ENCODE measurements at places on chromosomes 4 and X.

DNA sequence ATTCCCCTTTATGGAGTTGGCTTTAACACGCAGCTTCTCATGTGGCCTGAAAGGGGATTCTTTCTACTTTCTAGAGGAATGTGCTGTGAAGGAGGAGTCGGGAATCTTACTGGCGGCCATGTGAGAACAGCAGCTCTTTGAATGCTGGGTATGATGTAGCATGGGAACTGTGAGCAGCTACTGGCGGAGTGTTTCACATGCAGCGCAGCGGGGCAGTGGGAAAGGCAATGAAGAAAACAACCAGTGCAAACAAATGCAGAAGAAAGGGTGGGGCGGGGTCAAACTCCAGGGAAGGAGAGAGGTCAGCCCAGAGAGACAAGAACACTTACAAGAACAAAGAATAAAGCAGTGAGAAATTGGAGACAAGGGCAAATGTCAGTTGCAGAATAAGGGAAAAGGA lies 363.8 kb upstream of the FTHL17 start:
- DNase-seq = no peak

DNA sequence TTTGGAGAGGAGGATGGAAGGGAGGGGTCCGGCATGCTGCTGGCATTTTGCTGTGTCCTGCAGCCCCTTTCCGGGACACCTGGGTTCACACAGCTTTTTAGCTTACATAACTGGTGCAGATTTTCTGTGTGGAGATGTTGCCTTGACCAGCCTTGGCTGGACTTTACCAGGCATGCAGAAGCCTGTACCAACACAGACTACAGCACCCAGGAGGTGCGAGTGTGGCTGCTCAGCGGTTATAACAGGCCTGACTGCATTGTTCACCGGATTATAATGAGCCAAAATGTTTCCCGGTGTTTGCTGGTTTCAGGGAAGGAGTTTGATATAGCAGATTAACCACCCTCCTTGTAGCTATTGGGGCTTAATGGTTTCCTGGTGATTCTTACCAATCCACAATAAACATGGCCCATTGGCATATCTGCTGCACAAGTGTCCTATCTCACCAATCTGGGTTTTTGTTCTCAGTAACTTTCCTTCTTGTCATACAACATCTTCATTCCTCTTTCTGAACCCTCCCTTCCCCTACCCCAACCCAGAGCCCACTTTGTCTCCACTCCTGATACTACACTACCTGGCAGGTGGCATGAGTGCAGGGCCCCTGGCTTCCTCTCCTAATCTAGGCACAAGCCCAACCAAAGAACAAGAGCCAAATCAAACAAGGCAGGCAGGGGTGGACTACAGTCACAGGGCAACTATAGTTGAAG lies 3.9 kb downstream of the RPL10 start:
- DNase-seq = no peak

DNA sequence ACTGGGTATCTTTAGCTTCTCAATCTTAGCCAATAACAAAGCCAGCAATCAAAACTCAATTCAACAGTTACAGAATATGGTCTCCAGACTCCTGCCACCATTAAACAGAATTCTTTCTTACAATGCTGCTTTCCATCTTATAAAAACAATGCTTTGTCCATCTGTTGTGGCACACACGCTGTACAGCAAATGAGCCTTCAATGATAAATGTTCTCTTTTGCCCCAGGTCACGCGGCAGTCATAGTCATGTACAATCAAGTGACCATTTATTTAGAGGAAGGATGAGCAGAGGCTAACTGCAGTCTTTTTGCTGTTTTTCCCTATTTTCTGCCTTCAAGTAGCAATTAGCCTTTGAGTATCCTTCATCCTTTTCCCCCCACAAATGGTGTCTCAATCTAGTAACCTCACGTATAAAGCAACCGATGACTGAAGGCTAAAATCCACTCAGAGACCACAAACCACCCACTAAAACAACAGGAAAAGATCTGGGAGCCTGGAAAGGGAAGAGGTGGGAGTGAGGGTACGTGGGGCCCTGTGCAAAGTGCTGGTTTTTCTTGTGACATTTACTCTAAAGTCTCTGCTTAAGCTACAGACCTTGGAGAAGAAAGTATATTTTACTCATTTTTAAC lies 24.4 kb downstream of the TRIM2 start:
- no peak for DNase-seq

DNA sequence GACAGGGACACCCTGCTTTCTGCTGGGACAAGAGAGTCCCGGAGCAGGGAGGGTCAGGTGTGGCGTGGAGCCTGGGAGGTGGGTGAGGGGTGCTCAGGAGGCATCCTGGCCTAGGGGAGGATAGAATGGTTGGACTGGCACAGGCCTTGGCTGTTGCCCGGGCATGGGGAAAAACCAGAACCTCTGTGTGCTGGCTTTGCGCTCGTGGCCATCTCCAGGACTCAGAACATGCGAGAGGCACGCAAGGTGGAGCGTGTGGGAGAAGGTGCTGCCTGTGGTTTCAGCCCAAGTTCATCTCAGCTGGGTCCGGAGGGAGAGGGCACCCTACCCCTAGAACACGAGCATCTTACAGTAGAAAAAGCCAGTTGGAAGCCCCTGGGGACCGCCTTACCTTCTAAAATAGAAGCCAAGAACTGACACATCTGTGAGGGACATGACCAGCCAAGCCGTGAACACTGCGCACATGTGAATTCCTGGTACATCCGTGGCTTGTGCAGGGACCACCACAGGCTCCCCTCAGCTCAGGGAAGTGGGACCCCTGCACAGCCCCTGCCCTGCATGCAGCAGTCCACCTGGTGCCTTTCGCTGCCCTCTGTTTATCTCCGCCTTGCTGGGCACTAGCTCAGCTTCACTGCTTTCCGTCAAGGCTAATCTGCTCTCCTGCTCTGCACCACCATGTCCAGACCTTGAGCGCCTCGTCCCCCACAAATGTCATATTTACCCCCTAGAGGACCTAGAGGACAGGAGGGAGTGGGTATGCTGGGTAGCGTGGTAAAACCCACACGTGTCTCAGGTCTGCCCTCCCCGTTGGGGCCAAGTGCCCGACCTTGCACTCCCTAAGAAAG lies 13.5 kb downstream of the MSANTD1 start:
- DNase-seq = no peak

GRCh38 chr4:128823025-128823661 lies 13.6 kb downstream of the JADE1 start:
- no peak for DNase-seq

- no peak for DNase-seq
Measured at GRCh38 chr4:8403976-8404375, 36.5 kb downstream of the ACOX3 start.

- no peak for DNase-seq
Measured at GRCh38 chrX:17553961-17554482, 179.0 kb downstream of the NHS start.

- DNase-seq = no peak
Measured at GRCh38 chrX:40853004-40853815, 117.9 kb upstream of the MED14 start.

GRCh38 chr4:2685541-2685940 lies 70.6 kb downstream of the TNIP2 start:
- DNase-seq = no peak

GRCh38 chr4:48266781-48267180 lies 2.9 kb downstream of the TEC start:
- DNase-seq = no peak

DNA sequence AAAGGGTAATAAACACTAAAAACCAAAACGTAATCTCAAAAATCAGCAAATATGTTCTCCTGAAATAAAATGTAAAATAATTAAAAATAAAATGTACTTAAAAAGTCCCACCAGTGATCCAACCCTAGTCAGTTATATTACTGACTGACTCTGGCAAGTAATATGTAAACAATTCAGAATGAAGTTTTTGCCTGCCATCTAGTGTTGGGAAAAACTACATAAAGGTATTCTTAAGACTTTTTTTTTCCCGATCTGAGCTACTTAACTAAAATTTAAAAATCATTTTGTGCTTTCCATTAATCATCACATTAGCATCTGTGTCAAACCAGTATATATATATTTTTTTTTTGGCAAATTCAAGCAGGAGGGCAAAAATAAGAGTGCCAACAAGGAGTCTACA lies 24.0 kb downstream of the RCHY1 start:
- DNase-seq = no peak

DNA sequence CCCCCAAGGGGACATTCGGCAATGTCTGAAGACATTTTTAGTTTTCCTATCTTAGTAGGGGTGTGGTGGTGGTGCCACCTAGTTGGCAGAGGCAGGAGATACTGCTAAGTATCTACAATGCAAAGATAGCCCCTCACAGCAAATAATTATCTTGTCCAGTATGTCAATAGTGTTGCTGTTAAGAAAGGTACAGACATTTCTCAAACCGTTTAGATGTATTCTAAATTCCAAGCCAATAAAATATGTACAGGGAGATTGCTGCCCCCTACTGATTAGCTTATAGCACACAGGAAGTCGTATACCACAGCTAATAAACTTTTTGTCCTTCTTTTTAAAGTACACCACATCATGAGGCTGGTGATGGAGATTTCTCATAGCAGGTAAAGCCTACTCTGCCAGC lies 260.5 kb downstream of the TMA16 start:
- peak; percentile 17 for DNase-seq

DNA sequence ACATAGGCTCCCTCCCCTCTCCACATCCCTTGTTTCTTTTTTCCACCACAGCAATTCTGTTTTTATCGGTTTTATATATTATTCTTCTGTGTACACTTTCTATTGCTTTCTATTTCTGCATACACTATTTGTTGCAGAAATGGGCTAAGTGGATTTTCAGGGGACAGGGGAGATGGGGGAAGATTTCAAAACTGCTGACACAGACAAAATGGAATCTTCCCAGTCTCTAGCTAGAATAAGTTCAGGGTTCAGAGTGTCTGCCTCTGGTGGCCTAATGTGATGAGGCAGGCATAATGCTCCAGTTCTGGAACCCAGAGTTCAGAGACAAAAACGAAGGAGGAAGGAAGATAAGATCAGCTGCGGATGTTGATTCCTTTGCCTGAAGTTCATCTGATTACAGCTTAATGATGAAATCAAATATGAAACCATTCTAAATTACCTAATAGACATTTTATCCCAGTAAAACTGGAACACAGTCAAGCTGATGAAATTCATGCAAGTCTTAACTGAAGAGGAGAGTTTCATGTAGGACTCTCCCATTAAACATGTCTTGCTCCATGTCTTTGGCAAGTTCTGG lies 447.1 kb downstream of the AFF2 start:
- no peak for DNase-seq

DNA sequence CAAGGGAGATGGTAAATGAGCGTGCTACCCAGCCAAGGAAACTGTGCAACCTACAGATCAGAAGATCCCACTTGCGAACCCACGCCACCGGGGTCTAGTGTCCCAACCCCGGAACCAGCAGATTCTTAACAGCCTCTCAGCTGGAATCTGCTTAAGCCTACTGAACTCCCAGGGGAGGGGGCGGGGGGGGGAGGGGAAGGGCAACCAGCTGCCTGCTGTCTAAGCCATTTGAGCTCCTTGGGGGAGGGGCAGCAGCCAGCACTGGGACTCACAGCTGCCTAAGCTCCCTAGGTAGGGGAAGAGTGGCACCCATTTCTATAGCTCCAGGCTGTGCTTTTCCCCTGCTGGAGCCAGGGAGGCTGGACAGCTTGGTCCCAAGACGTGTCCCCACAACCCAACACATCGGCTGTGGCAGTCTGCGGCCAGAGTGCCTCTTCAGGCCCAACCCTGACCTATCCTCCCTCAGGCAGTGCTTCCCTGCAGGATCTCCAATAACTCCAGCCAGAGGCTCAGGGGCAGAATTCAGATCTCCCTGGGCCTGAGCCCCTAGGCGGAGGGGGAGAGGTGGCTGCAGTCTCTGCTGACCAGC lies 289.2 kb downstream of the LDB2 start:
- no peak for DNase-seq

DNA sequence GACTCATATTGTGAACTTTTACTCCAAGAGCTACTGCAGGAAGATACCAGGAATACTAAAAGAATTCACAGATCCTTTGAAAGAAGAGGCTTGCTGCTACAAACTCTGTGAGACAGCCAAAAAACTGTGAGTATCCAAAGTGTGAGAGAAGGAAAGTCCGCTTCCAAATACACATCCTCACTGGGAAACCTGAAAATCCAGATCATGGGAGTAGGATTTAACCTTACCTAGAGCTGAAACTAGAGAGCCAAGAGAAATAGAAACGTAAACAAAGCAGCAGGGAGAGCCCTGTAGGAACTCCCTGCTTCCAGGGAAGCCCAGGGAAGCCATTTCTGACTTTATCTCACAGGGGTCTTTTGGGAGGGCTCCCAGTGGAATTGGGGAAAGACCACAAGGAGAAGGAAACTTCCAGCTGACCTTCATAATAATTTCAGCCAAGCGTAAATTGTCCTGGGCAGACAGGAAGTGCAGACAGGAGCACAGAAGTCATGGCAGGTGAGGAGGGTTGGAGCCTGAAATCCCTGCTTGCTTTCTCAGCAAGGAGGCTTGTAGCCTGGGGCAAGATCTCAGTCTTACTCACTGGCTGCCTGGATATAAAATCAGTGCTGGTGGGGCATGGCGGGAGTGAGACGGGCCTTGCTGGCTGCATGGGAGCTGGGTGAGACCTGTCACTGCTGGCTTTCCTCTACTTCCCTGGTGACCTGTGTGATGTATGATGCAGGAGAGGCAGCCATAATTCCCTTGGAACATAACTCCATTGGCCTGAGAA lies 26.2 kb upstream of the NFKB1 start:
- DNase-seq = no peak

- no peak for DNase-seq
Measured at GRCh38 chrX:115261148-115261547, 27.3 kb upstream of the LRCH2 start.

DNA sequence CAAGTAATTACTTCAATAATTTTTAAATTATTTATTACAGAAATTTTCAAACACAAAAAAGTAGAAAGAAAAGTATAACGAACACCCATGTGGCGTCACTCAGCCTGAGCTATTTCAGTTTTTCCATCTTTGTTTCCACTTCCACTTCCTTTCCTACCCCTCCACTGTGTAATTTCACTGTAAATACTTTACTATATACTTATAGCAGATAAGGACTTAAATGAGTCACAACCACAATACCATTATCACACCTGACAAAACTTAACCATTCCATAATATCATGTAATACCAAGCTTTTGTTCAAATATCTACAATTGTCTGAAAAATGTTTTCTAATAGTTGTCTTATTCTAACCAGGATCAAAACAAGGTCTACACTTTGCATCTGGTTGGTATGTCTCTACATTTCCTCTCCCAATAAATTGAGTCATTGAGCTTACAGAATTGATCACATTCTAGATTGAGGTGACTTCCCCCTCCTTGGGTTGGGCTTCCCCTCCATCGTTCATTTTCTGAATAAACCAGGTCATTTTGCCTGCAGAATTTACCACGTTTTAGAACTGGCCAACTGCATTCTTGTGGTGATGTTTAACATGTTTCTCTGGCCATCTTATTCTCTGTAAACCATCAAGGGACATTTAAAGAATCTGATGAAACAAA lies 48.7 kb downstream of the ATP10D start:
- no peak for DNase-seq

- no peak for DNase-seq
Measured at GRCh38 chr4:128525387-128525786, 237.8 kb upstream of the PGRMC2 start.

- no peak for DNase-seq
Measured at GRCh38 chrX:16307950-16308349, 140.7 kb downstream of the MAGEB17 start.
